Right cardiac atrium (tissue), 5 donors: ENCODE measurements at places on chromosomes 7 and 10.

- no peak for DNase-seq
These were observed 20.6 kb downstream of the ACSL5 start for GRCh38 chr10:112394475-112394875.

DNA sequence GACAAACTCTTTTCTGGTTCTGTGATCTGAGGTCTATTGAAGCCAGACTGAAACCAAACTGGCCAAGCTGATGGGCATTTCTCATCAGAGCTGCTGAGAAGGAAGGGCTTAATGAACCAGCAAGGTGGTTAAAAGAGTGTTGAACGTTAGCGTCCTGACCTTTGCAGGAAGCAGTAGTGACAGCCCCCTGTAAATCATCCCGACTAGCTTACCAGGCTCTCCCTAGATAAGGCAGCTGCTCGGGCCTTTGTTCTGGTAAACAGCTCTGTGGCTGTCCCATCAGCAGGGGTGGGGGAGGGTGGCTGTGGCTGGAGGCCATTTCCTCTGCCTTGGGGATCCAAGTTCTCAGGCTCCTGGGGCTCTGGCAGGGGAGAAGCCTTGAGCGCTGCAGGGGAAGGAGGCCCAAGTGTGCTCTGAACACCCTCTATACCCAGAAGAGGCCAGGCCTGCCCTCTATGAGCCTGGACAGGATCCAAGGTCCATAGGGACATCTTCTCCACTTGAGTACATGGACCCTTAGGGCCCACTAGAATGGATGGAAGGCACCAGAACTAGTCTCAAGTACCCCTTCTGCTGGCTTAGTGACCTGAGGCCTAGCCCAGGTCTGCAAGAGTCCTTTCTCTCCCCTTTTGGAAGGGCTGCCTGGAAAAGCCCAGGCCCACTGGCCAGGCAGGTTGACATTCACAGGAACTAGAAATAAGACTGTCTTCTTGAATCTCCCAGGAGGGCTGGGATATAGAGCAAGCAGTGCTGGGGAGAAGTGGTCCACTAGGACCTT lies 134.6 kb downstream of the ARHGAP22 start:
- no peak for DNase-seq

DNA sequence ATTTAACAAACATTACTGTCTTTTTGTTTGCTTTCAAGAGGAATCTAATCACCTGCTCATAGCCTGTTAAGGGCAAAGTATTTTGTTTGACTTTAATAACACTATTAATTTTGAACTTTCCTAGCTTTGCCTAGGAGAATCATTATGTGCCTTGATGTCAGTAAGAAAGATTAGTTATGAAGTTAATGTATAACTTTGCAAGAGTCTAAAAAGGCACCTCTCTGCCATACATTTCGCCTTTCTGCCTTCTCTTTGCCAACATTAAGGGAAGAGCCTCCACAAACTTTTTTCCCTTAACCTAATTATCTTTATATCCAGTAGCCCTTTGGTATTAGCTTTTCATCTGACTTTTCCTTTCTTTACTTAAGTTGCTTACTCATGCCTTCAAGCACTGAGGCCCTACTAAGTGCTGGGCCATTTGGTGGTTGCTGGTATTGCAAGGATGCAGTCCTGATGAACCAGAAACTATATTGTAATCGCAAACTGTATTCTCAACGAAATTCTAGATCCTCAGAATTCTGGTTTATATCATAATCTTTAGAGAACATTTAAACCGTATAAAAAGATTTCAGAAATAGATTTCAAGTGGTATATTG lies 108.5 kb downstream of the SND1 start:
- no peak for DNase-seq

DNA sequence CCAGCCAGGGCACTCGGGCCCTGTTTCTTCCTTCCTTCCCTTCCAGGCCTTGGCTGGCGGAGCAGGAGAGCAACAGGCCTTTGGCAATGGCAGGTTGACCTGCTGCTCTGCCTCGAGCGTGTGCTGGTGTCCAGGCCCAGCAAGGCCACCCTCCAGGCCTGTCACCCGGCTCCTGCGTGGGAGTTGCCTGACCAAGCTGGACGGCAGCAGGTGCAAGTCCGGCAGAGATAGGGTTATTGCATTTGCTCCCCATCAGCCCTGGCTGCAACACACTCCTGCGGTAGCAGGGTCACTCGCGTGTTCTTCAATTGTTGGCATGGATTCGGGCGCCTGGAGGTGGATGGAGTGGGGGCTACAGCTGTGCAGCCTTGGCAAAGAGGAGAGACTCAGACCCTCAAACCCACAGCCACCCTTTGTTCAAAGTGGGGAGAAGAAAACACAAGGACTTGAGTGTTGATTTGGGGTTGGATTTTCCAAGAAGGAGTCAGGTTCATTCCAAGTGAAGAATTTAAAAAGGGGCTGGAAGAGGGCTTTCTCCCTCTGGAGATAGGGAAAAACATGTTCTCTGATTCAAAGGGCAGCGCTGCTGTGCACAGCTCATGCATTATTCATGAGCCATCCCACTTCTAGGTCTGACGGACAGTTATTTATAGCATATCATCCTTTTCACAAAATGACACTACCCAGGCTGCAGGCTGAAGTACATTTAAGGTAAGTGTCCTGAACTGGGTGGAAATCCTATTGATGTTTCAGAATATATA lies 64.2 kb upstream of the PITRM1 start:
- no peak for DNase-seq

DNA sequence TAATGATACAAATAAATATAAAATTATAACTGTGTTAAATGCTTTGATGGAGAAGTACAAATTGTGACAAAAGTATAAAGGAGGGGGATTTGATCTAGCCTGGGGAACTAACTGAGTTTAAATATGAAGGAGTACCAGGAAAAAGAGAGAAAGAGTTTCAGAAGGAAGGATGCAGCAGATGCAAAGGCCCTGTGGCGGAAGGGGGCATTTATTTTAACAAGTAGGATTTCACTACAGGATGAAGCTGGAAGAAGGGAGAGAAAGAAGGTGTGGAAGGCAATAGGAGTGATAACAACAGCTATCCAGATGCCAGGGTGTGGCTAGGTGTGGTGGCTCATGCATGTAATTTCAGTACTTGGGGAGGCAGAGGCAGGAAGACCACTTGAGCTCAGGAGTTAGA lies 55.8 kb downstream of the AKR1B1 start:
- no peak for DNase-seq

GRCh38 chr7:15628876-15629275 lies 57.6 kb downstream of the MEOX2 start:
- no peak for DNase-seq

- no peak for DNase-seq
These were observed 104.4 kb downstream of the TRRAP start for GRCh38 chr7:98982686-98983085.

DNA sequence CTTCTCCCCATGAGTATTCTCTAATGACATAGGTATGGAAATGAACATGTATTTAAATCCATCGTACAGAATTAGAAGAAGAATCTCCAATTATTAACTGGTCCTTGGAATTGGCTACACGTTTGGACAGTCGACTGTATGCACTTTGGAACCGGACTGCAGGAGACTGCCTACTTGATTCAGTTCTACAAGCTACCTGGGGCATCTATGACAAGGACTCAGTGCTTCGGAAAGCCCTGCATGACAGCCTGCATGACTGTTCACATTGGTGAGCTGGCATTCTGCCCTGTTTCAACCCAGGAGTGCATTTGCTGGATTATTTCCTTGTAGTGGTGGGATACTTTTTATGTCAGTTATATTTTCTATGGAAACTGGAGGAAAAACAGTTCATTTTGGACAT lies 32.2 kb downstream of the ZRANB1 start:
- DNase-seq, result no peak

DNA sequence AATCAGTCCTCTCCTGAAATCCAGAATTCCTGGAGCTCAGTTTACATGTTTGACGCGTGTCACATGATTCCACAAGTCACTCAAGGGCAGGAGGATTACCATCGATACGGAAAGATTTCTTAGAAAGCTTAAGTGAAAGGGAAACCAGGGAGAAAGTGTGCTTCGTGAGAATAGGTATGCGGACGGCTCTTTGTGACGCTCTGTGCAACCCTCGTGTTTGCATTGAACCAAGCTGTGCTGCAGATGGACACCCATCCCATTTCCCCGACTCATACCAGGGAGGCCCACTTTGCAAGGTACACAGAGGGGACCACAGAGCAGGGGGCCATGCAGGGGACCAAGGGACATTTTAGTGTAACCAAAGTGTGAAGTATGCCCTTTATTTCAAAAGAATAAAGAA lies 43.2 kb downstream of the IKZF1 start:
- DNase-seq, result no peak

DNA sequence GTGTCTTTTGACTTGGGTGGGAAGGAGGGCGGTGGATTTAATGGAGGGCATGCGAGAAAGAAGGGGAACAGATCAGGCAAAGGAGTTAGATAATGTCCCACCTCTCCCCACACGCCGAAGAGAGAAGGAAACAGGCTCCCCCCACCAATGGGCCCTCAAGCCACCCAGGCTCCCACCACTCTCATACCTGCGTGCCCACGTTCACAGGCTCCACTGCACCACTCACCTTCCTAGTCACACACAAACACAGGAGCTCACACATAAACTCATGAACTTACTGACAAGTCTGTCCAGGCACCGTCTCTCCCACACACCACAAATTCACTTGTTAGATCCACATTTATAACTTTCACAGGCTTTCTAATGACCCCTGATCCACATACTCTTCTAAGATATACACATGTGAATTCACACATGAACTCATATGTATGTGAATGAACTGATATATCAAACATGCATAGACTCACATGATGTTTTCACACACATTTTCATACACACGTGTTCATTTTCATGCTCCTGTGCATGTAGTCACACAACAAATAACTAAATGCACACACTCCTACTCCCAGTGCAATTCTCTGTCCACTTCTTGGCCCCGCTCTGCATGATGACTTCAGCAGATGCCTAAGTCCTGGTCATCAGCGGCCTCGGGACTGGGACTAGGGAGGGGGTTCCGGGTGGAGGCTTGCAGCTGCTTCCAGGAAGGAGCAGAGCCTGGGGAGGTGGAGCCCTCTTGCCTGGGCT lies 1.5 kb downstream of the LZTS2 start:
- peak; percentile 94 for DNase-seq

- DNase-seq, result no peak
These were observed 49.4 kb downstream of the TEX36 start for GRCh38 chr10:125633517-125633999.

DNA sequence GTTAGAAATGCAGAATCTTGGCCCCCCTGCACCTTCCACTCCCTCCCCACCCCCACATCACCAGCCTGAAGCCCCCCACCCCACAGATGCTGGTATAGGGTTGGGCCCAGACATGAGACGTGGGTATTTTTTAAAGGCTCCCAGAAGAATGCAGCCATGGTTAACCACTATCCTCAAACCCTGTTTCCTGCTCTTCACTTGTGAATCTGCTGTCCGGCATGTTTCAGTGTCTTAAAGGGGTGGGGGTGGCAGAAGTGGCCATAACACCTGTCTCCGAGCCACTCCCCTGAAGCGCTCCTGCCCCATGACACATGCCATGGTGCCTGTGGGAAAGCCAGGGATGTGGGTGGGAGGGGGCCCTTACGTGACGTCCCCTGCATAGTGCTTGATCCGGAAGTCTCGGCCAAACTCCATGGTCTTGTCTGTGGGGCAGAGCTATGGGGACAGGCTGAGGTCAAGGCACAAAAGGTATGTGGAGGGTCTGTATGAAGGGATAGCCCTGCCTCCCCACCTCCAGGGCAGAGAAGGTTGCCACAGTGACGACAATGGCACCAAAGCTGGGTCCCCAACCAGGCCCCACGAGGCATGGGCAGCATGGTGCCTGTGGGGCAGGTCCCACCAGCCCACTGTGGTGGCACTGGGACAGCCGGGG lies 9.6 kb downstream of the MYO1G start:
- no peak for DNase-seq

DNA sequence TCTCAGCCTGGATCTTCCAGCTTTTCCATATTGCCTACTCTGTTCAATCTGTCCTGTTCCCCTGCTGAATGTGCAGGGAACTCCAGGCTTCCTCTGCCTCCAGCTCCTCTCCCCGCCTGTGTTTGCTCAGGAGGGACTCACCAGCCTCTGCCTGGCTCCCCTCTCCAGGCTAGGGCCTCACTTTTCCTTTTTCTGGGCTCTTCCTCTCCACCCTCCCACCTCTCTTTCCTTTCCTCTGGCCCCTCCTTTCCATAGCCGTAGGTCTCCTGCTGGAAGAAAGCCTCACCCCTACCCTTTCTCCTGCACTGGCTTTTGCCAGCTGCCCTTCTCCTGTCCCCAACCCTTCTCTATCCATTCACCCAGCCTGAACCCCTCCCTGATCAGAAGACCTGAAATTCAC lies 25.0 kb downstream of the PILRA start:
- DNase-seq, result no peak

GRCh38 chr7:31363051-31363450 lies 22.5 kb upstream of the NEUROD6 start:
- DNase-seq, result no peak

DNA sequence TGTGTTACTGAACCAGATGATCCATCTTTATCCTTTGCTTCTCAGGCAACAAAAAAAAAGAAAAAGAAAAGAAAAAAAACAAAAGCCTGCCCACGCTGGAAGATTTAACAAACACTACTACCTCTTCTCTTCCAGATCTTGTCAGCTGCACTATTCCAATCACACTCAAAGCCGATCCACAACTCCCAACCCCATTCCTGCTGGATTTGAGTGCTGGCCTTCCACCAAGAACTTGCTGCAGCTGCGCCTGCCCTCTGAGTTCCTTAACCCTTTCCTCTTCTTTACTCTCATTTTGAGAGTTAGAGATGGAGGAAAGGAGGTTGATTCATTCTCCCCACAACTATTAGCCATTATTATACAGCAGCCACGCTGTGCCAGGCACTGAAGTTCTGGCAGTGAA lies 16.0 kb upstream of the ITGA8 start:
- DNase-seq, result no peak

DNA sequence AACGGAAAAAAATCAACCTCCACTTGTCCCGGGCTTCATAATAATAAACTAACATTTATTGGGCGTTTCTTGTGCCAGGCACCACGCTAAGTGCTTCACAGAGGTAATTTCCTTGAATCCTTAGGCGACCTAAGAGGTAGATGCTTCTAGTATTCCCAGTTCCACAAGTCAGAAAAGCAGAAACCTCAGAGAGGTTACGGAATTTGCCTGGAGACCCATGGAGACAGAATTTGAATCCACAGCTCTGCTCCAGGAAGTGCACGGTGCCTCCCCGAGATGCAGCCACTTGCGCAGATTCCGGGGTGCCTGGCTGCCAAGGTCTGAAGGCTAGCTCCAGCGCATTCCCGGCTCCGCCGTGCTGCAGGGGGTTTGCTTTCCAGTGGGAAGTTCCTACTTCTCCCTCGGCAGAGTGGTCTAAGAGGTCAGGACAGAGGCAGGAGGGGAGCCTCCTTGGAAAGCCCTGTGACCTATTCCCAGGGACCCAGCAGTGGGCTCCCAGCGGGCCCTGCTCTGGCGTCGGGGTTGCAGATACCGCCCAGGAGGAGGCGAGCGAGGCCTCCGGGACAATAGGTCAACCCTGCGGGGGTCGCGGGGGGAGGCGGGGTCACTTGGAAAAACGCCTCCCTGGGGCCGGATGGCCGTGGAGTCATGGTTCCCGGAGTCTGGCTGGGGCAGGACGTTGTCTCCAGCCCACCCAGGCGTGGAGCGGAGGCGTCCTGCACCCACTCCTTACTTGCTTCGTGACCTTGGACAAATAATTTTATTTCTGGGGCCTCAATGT lies 10.1 kb upstream of the NKX2-3 start:
- DNase-seq, result no peak
